ENCODE measurements at places on chromosomes 11 and 22.

DNA sequence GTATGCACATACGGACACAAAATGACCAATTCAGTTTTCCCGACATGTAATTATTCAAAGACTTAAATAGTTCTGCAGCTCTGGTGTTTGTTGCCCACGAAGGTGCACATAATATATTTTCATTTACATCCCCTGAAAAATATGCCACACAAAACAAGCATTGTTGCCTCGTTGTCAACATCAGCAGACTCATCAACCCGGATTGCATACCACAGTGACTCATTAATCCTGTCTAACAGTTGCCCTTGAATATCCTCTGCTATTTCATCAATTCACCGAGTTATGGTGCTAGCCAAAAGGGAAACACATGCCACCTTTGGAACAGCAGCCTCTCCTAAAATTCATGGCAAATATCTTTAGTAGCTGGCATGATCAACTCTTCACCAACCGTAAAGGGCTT lies 582.2 kb downstream of the LRRC4C start:
- DNase-seq = no peak

DNA sequence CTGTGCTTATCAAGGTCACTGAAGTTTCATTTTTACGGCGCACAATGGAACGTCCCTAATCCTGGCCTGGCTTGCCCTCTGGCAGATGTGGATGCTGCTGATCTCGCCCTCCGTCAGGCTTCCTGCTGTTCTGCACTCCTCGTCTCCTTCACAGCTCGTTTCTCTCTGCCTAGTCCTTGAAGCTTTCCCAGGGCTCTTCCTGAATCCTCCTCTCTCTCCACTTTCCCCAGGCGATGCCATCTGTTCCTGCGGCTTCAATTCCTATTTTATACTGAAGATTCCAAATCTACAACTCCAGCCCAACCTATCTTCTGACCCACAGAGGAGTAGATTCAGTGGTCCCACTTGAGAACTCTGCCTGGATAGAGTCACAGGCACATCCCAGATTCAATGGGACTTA lies 14.2 kb downstream of the SLC22A8 start:
- no peak for DNase-seq

GRCh38 chr11:63470311-63470710 lies 20.7 kb downstream of the PLAAT5 start:
- DNase-seq = no peak

DNA sequence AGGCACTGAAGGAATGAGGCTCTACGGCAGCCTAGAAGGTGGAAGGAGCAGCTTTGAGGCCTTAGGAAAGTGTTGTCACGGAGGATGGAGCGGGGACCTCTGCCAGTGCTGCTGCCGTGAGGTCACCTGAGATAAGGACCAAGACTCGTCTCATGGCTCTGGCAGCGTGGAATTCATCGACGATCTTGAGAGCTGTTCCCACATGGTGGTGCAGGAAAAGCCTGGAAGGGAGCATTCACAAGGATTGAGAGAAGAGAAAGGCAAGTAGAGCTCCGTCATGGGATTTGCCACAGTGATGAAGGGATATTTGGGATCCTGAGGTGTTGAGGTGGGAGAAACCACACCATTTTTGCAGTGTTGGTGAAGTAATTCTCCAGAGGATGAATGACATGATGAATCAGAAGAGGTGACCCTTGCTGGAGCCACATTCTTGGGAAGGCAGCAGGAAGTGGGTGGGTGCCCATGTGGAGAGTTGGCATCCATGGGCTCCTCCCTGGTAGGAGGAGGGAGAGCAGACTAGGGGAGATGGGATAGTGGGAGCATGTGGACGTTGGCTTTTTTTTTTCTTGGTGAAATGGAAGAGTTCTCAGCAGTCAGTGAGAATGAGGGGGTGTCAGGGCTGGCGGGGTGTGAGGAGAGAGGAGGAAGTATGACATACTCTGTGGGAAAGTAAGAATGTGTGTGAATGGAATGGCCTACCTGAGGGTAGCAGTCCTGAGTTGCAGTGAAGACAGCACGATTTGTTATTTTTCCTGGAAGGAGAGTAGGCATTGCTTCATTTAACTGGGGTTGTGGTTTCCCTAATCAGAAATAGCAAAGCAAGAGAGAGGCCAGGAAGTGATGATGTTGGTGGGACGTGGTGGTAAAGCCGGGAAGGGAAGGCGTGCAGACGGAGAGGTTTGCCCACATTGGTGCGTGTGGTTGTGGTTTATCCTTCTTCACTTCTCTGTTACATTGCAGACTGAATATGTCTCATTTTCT lies 11.1 kb downstream of the PPP6R3 start:
- peak; percentile 28 for DNase-seq

DNA sequence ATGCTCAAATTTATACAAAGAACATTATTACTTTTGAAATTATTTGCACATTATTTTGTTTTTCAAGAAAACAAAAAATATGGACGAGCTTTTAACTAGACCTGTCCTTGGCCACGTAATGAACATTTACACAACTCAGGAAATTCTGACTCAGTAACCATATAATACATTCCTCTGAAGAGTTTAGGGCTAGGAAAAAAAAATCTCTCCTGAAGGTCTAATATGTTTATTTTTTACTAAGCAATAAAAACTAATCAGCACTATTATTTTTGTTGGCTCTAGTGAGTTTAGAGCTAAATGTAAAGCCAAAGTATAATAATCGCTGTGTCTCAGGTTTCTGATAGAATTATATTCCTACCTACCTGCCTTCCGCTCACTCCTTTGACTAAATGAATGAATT lies 187.5 kb downstream of the SWAP70 start:
- DNase-seq = no peak

DNA sequence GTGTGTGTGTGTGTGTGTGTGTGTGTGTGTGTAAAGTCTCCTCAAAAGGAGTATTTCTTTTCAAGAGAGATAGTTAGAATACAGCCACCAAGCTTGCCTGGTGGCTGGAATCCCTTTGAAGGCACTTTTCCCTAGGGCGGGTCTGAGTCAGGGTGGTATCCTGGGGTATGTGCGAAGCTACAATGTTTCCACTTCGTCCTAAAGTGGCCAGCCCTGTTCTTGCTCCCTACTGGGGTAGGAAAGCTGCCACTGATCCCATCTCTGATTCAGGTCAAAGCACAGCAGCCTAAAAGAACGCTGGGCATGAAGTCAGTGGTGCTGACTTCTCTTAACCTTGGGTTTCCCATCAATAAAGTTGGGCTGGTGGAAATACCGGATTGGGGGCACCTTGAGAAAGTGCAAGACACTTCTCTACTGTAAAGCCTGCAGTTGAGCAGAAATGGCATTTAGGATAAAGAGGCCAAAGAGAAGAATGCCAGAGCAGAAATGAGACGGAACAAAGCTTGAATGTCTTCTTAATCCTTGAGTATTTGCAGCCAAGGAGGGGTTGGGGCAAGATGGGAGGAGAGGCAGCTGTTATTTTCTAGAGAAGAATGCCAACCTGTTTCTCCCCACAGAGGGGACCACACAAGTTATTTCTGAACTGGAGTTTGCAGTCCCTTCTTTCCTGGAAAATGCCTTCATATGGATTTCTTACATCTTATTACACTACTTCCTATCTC lies 35.3 kb downstream of the ZNRF3 start:
- no peak for DNase-seq

DNA sequence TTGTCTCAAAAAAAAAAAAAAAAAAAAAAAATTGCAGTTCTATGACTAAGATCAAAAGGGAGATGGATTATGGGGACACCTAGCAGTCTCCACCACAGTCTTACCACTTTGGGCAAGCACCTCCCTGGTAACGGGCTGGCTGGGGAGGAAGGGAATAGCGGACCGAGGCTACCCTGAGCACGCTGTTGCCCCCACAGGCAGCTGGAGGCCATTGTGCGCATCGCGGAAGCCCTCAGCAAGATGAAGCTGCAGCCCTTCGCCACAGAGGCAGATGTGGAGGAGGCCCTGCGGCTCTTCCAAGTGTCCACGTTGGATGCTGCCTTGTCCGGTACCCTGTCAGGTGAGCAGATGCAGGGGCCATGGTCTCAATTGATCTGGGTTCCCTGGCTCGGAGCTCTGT lies 21.2 kb downstream of the MCM5 start:
- no peak for DNase-seq

- DNase-seq = peak; percentile 87
Measured at GRCh38 chr11:86244063-86244521, 461 bp upstream of the EED start.

DNA sequence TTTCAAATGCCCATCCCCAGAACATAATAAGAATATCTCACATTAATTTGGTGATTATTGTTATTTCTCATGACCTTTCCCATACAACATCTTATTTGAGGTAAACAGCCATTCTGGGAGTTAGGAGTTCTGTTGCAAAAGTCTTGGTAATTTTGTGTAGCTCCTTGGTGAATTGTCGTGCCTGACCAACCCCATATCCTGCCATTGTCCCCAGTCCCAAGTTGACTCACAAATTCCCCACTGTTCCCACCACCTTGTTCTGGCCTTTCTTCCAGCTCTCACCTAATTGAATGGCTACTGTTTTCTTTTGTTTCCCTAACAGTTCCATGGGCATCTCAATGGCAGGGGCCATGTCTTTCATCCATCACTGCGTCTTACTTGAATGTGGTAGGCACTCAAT lies 8.0 kb downstream of the MTNR1B start:
- no peak for DNase-seq

DNA sequence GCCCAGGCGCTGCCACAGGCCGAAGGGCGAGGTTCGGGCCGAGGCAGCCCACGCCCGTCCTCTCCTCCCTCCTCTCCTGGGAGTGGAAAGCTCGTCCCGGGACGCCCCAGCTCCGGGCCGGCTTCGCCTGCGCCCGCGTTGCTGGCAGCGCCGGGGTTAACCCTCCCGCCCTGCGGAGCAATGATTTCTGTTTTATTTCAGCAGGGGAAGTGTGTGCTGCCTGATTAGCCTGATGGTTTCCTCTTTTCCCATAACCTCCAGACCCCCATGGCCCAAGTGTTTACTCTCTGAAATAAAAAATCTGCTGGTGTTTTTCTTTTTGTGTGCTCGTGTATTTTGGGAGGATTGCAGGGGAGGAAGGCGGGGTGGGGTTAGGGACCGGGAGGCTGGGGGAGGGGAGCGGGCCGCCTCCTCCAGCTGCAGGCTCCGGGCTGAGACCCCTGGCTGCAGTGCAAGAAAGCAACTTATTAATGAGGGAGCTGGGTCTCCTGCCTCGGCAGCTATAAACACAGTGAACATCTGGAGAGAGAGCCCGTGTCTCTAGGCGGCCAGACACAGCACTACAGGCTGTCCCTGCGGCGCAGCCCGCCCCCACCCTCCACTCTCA lies 38.6 kb downstream of the ETS1 start:
- no peak for DNase-seq

DNA sequence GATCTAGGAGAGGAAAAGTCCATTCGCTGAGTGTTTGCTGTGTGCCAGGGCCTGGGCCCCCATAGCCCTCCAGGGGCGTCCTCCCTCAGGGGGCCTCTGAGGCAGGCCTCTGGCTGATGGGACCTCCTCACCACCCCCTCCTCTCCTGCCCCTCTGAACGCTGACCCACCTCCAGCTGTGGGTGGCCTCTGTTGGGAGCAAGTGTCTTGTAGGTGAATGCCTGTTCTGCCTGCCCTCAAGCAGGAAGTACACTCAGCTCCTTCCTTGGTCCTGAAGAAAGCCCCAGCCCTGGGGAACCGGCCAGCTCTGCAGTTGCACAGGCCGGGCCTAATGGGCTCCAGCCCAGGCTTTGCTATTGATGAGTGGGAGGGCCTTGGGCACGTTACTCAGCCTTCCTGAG lies 3.5 kb downstream of the MYO7A start:
- no peak for DNase-seq

- no peak for DNase-seq
Measured at GRCh38 chr11:17923217-17923616, 89.6 kb downstream of the SERGEF start.

DNA sequence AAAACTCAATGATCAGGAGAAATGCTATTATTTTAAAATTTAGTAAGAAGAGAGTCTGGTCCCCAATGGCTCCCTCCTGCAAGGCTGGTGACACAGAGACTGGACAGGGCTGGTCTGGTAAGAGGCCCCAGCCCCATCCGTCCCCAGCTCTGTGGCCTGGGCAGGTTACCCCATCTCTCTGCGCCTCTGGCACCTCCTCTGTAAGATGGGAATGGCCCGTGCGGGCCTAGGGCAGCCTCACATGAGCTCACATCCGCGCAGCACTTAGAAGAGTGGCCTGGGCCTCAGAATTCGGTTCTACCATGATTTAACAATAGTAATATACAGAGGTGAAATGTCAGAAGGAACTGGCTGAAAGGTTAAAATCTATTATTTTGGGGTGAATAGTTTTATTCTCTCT lies 1.2 kb downstream of the APOBEC3F start:
- DNase-seq = no peak

- no peak for DNase-seq
Measured at GRCh38 chr11:38315151-38315550, 1717.1 kb upstream of the RAG2 start.

- no peak for DNase-seq
Measured at GRCh38 chr11:75365711-75366181, 14.3 kb upstream of the ARRB1 start.

- no peak for DNase-seq
Measured at GRCh38 chr22:50363166-50363802, 20.2 kb downstream of the PPP6R2 start.

DNA sequence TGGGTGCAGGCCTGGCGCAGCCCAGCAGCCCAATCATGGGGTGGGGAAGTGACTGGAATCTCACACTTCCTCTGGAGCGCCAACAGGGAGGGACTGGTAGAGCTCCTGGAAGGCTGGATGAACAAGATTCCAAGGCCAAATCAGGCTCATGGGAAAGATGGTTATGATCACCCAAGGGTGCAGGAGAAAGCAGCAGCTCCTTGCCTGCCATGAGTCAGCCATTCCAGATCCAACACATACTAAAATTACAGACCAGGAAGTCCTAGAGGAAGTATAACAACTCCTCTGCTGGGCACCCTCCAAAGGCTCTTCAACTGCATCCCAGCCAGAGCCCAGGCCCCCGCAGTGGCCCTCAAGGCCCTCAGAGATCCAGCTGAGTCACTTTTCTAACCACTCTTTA lies 427.3 kb downstream of the TENM4 start:
- no peak for DNase-seq

GRCh38 chr11:69949327-69949726 lies 128.8 kb upstream of the ANO1 start:
- no peak for DNase-seq

DNA sequence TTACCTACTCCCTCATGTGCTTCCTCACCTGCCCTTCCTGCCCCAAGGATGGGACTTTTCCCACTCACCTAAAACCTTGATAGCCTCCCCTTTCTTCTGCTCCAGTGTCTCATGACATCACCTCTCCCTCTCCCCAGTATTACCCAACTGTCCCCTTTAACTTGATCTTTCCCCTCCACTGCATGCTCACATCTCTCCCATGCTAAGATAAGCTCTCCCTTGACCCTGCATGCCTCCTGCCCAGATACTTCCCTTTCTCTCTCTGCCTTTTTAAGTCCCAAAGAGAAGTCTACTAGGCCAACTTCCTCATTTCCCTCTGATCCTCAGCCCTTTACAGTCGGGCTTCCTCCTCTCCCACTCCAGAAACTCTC lies 14.8 kb downstream of the CD3E start:
- no peak for DNase-seq

DNA sequence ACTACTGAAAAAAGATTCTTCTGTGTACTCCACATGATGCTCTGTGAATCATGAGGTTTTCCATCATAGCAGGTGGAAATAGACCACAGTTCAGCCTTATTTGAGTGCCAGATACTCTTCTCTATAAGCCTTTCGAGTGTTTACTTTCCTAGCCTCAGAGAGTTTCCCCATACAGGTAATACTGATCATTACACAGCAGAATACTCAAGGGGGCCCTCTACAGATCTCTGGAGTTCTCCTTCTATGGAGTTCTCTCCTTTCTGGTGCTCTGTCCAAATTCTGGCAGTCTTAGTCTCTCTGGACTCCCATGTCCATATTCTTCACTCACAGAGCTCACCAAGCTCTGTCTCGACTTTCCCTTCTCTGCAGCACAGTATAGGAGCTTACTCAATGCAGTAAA lies 175.7 kb upstream of the CARD18 start:
- DNase-seq = no peak

Data from CD4-positive, alpha-beta T cell treated with Interleukin-1 beta for 1 hour (primary cell).